ENCODE measurements at places on chromosomes 13 and 19.

DNA sequence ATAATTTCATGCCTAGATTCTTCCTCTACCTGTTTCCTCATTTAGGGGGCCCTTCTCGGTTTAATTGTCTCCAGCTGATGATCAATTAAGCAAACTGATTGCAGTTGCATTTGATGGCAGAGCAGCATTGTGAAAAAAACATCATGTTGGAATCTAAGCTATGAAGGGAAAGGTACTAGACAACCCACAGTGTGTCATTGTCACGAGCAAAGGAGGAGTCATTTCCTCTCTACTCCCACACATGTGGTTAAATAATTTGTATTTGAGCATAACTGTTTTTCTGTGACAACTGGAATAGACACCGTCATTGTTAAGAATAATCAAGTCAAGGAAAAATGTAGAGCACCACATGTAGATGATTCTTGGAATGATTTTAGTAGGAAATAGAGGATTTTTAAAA lies 240.3 kb downstream of the DCT start:
- DNase-seq: peak; percentile 5

GRCh38 chr13:96426167-96426566 lies 336.3 kb downstream of the HS6ST3 start:
- no peak for DNase-seq

DNA sequence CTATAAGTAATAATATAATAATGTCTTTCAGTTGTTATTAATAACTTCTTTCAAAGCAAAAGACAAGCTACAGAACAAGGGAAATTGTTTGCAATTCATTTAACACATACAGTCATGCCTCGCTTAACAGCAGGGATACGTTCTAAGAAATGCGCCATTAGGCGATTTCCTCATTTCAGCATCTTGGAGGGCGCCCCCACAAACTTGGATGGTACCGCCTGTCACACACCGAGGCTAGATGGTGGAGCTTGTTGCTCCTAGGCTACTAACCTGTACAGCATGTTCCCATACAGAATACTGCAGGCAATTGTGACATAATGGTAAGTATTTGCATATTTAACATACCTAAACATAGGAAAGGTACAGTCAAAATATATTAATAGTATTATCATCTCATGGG lies 8.2 kb upstream of the ANKRD10 start:
- no peak for DNase-seq

GRCh38 chr13:99886706-99887105 lies 84.9 kb downstream of the ZIC5 start:
- DNase-seq: no peak

DNA sequence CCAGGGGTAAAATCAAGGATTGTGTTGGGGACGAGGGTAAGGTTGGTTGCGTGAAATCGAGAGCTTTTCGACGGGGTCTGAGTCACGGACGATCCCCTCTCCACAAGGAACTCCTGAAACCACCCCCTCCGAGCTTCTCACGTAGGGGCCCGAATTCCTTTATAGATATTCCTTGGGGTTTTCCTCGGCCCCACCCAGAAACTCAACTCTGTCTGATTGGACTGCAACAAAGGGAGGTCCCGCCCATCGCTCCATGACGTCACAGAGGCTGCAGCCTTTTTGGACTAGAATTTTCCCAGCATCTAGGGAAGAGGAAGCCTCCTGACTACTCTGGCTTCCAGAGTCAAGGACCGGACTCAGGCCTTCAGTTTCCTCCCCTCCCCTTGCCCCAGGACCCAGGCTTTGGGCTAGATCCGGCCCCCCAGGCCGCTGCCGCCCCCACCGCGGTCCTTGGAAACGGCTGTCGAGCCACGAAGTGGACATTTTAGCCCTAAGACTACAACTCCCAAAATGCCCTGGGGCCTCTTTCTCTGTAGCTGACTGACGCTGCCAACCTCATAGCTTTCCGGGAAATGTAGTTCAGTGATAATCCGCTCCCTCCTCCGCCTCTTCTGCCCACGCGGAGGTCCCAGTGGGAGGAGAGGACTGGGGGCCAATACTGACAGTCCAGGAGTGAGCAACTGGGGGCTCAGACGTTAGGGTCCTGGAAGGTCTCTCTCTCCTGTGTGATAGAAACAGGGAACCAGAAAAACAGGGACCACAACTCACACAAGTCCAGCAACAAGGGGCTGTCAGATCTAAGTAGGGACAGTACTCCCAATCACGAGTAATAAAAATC lies at the start of gene IZUMO1:
Gene IZUMO1 (minus strand): TSS at position 172 of the 838 bp plus-strand sequence. CDS start 1,050 bp downstream, outside the sequence.
- peak; percentile 64 for DNase-seq

GRCh38 chr19:5172859-5173630 lies 167.6 kb downstream of the PTPRS start:
- no peak for DNase-seq

DNA sequence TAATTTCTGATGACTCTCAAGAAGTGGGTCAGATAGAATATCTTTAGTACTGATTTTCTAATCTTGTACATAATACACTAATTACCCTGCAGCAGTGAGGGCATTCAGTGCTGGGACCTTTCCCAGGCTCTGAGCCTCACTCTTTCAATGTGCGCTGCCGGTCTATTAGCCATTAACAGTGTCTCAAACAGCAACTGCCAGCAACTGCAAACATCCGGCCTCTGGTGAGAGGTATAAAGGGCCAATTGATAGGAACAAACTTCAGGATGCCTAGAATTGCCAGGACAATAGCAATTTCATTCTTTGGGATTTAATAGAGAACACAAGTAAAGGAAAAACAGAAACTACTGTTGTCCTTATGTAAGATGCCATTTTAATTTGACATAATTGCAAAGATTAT lies 604.4 kb upstream of the SPRY2 start:
- no peak for DNase-seq

GRCh38 chr13:93361703-93362102 lies 135.1 kb downstream of the GPC6 start:
- DNase-seq: no peak

DNA sequence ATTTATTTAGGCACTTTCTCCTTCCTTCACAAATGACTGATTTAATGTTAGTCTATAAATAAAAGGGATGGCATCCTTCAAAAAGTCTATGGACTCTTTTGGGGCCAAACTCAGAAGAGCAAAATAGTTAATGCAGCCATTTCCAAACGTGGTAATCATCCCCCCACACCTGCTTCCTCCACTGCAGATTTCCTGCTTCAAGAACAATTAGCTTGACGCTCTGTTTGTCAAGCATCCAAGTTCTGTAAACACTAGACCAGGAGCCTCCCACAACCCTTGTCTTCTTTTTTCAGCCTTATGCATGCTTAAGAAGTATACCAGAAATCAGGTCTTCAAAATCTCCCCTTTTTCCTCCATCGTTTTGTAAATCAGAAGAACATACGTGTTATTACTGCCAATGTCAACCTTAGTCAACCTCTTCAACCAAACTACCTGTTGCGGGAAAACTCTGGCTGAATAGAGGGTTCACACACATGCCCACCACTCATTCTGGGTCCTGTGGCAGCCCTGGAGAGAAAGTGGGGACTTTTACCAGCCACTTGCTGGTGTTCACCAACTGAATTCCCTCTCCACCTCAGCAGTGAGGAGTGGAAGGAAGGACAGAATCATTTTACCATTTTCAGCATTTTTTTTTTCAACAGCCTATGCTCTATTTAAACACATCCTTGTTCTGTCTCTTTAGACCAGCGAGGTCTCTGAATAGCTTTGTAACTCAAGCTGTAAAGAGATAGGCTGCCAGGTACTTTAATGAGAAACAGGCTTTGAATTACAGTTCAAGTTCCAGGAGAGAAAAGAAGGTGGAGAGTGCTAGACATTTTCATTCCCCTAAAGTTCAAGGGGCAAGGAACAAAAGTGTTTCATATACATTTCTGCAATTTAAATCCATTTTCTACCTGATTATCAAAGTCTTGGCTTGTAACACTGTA lies 39.1 kb downstream of the EFNB2 start:
- no peak for DNase-seq

- DNase-seq: no peak
These were observed 1616.2 kb upstream of the SPRY2 start for GRCh38 chr13:81957121-81957520.
